MV-4-11 (cell line): ENCODE measurements at places on chromosomes 6 and 20.
A peak's percentile ranks its signal among the peaks of the same experiment; 100 is the strongest.

GRCh38 chr20:63846128-63846771 is 15.0 kb upstream of the ABHD16B start:
- no peak for DNase-seq

DNA sequence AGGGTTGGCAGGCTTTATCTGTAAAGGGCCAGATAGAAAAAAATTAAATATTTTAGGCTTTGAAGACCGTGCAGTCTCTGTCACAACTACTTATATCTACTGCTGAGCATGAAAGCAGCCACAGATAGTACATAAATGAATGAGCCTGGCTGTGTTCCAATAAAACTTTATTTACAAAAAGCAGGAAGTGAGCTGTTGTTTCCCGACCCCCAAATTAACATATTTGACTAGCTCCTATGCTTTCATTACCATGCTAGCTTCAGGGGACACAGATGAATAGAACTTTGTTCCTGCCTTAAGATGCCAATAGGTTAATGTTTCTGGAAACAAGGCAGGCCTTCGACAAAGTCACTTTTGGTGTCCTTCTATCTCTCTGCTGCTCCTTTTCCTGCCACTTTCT is 1058.0 kb upstream of the FLRT3 start:
- no peak for DNase-seq

GRCh38 chr6:122385857-122386612 is 13.4 kb upstream of the HSF2 start:
- DNase-seq: no peak

- DNase-seq: no peak
Observed at GRCh38 chr6:6534399-6534798, 54.1 kb upstream of the LY86 start.

GRCh38 chr6:163947276-163947675 is 532.8 kb downstream of the QKI start:
- DNase-seq: no peak

DNA sequence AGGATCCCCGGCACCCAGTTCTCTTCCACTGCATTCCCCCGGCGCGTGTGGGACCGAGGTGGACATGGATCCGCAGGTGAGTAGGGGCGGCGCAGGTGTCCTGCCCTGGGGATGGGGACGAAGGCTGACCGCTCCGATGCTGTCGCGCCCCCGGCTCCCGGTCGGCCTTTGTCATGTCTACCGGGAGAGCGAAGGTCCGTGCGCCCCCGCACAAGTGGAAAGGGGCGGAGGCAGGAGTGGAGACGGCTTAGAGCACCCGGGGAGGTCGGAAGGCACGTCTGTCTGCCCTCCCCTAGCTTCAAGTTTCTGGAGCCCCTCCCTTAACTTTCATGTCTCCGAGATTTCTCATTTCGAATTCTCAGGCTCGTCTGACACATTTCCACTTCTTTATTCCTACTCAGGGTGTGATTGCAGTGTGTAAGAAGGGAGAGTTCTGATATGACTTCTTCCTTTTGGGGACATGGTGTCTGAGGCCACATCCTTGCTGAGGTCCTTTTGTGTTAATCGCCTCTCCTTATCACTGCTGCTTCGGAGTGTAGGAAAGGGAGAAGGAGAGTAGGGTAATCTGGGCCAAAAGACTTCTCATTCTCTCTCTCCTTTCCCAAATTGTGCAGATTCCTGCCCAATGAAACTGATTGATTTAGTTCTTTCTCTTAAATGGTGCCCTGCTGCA is 435 bp downstream of the KIFC1 start:
- peak; percentile 40 for DNase-seq

DNA sequence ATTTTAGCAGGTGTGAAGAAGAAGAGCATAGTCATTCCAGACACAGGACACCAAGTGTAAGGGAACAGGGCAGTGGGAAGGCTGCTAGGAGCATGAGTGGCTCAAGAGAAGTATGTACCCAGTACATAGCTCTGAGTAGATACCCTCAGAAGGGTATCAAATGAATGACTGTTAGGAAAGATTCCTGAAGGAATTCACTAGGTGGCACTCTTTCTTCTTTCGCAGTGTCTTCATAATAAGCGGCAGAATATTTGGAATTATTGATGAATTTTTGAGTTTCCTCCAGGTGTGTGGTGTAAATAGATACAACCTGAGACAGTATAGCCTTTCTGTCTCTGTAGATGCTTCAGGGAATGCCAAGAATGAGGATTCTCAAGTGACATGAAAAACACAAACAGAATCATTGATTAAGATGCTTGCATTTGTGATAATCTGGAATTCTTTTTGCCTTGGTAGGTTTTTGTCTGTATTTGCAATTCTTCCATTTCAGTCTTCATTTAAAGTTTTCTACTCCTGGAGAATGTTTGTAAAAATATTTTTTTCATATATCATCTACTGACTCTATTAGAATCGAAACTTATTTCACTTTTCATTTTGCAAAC is 264.3 kb upstream of the RIMS1 start:
- peak; percentile 0 for DNase-seq

DNA sequence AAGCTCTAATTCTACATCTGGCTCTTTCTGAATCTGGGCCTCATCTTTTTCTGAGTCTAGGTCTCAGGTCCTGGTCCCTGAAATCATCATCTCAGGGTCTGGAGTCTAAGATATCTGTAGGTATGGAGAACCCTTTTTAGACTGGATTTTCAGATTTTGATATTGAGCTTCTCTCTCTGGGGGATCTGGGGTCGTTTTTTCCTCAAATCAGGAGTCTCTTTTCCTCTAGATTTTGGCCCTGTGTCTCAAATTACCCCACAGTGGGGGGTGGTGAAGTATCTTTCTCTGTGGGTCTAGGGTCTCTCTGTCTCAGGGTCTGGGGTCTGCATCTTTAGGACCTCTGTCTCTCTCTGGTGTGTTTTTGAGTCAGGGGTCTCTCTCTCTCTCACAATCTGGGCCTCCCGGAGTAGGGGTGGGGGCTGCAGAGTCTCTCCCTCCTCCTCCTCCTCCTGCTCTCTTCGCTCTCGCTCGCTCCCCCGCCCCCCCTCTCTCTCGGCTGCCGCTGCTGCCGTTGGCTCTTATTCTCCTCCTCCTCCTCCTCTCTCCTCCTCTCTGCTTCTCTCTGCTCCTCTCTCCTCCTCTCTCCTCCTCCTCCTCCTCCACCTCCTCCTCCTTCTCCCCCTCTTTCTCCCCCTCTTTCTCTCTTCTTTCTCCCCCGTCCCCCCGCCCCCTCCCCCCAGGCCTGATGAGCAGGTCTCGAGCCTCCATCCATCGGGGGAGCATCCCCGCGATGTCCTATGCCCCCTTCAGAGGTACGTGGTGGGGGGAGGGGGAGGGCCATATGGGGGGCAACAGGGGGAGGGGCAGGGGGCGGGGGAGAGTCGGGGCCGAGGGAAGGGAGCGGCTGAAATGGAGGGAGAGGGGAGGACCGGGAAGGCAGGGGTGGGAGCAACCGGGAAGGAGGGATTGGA is at the start of gene SYNGAP1:
Gene SYNGAP1, plus strand, starts transcription at position 486 of the 911 bp plus-strand sequence. Its CDS starts 200 bp downstream, at position 686.
- no peak for DNase-seq

GRCh38 chr6:109472132-109472995 is 10.7 kb downstream of the ZBTB24 start:
- DNase-seq: peak; percentile 75

GRCh38 chr20:46243707-46244628 is 64.3 kb downstream of the CDH22 start:
- DNase-seq: no peak

DNA sequence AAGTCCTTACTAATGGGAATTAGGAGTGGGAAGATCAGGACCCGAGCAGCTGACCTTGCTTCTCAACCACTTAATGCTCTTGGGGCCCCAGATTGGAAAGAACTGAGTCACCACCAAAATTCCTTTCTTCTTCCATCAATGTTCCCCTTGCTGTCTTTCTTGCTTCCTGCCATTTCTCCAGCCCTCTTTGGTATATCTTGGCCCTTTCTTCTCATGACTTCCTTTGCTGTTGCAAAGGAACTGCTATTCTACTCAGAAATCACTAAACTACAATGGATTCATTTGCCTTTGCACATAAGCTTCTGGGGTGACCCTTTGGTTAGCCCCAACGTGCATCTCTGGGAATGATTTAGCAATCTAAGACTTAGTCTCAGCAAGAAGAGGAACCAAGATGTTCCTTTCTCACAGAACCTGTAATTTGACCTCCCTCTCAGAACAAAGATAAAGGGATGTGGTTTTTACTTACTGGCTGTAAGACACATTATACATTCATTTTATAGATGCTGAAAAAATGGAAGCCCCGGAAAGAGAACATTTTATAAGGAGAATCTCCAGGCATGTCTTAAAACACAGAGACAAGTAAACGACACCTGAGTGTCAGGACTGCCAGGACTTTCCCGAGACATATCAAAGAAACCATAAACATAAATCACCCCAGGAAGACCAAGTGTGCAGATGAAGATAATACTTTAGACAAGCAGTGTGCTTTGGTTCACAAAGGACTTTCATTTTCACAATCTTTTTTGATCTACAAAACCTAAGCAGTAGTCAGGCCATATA is 99.0 kb upstream of the TNFAIP3 start:
- DNase-seq: peak; percentile 98

GRCh38 chr6:4973415-4973814 is 30.4 kb downstream of the RPP40 start:
- no peak for DNase-seq

DNA sequence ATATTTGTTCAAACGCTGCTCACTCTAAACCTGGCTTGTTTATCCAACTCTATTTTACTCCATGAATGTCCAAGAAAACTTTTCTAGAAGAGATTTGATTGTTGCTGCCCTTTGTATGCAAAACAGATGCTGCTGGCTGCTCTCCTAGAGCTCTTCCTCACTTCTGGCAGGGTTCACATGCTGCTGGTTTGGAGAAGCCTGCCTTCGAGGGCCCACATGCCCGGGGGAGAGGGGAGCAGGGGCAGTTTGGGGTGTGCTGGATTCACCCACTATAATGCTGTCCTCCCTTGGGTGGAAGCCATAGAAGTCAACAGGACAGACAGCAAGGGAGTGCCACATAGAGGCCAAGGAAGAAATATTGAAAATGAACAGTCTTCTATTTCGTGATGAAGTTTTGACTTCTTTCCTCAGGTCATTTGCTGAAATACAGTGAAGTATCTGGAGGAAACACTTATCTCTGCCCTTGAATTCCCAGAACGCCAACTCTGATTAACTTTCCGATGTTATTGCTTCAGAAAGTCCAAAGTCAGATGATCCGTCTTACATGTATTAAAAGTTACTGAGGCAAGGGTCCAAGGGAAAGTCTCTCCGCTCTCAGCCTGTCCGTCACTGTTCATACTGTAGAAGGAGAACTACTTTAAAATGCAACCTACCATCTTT is 32.4 kb downstream of the LY86 start:
- no peak for DNase-seq

DNA sequence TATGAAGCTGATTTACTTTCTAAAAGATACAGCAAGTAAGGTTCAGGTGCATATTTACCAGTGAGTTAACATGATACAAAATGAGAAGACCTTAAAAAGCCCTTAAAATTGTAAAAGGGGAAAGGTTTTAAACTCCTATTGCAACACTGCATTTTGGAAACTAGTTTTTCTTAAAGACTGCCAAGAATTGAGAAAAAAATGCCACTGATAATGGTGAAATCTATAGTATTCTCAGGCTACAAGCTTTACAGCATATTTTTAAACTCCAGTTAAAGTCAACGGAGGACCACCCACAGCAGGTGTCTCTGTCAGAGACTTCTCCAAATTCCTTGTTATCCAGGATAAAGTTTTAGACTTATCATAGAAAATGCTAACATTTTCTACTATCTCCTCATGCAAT is 53.6 kb downstream of the ELOVL5 start:
- no peak for DNase-seq

DNA sequence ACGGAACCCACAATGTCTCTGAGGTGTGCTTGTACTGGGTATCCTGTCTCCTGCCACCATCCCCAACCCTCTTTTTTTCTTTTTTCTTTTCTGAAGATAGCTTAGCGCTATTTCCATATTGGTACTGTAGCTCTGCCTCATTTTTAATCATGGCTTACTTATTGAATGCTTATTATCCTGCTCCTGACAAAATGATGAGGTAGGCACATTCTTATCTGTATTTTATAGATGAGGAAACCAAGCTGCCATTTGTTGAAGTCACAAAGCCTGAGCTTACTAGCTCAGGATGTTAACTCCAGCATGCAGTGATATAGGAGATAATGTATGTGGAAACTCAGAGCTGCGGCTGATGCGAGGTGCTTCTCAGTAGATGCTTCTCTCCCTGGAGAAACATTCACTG is 61.4 kb upstream of the GPR6 start:
- DNase-seq: no peak

- DNase-seq: no peak
Observed at GRCh38 chr6:75922226-75922625, 150.2 kb downstream of the IMPG1 start.

DNA sequence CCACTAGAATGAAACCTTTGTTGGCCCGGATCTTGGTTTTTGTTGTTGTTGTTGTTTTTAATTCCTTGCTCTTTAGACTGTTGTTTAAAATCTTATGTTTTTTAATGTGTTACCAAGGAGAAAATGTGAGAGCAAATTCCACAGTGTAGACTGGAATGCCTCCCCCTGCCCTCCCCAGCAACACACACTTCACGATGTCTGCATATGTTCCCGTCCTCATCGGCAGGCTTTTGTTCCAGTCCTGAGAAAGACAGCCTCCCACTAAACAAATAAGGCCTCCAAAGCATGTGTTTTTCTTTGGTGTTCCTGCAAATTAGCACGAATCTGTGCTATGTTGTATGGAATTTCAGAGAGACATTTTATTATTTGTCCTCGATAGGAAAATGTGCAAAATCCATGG is 263.3 kb upstream of the QKI start:
- no peak for DNase-seq

GRCh38 chr6:53796451-53796780 is 1.6 kb downstream of the LRRC1 start:
- DNase-seq: no peak

DNA sequence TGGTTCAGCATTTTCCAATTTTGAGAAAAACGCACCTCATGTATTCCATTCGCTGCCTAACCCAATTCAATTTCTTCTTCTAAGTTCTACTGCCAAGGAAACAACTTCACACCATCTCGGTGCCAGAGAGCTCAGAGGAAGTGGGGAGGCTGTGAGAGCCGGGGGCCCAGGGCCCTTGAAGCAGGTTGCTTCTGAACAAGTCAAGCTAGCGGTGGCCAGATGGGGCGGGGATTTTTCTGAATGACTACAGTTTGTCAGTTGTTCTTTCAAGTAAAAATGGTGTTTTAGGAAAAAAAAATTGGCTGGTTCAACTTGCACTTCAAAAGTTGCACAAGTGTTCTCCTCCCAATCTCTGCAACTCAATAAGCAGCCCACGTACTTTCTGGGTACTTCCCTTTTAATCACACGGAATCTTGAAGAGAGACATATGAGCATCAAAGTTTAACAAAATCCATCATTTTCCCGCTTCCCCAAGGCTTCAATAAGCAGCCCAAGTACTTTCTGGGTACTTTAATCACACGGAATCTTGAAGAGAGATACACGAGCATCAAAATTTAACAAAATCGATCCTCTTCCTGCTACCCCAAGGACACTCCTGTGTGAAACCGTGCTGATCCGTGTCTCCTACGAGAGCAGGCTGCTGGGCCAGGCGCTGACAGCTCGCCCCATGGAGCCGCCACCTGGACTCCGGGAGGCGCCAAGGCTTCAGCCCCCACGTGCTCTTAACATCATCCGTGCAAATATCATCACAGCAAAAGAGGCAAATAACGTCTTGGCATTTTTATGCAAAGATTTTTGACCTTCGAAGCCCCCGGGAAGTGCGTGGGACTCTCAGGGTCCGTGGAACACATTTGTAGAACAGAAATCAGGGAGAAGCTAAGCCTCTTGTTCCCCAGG is 186.7 kb upstream of the PDE10A start:
- no peak for DNase-seq

GRCh38 chr6:150029749-150030148 is 4.4 kb upstream of the RAET1L start:
- DNase-seq: no peak
